ENCODE measurements at places on chromosomes 1 and 21.
A peak's percentile ranks its signal among the peaks of the same experiment; 100 is the strongest.

- no peak for DNase-seq
- H3K27me3 ChIP-seq, result peaks cover 14% of the 10 kb centered on the region
- peaks cover 25% of the 10 kb centered on the region for H3K4me1 ChIP-seq
- peak overlapping the region; percentile 72 for H3K27ac ChIP-seq
- no peak overlapping the region for H3K4me3 ChIP-seq
- H3K36me3 ChIP-seq, result no peaks in the 10 kb centered on the region
Observed at GRCh38 chr1:34406377-34406776, 229.7 kb downstream of the C1orf94 start.

- peaks cover 38% of the 10 kb centered on the region for H3K27me3 ChIP-seq
- H3K36me3 ChIP-seq, result no peaks in the 10 kb centered on the region
- H3K27ac ChIP-seq, result peak overlapping the region; percentile 40
- DNase-seq, result no peak
Observed at GRCh38 chr1:205481629-205482151, 22.8 kb upstream of the CDK18 start.

- peaks cover 7% of the 10 kb centered on the region for H3K27me3 ChIP-seq
- no peak for DNase-seq
- peaks cover 20% of the 10 kb centered on the region for H3K36me3 ChIP-seq
- no peak overlapping the region for H3K4me3 ChIP-seq
- H3K27ac ChIP-seq, result peak overlapping the region; percentile 79
Observed at GRCh38 chr1:54304518-54304917, 101.7 kb downstream of the SSBP3 start.

- no peak for DNase-seq
- no peak overlapping the region for H3K27ac ChIP-seq
- H3K4me1 ChIP-seq, result peaks cover 6% of the 10 kb centered on the region
- peaks cover 61% of the 10 kb centered on the region for H3K27me3 ChIP-seq
- no peaks in the 10 kb centered on the region for H3K36me3 ChIP-seq
Observed at GRCh38 chr1:231188768-231189167, 26.9 kb downstream of the TRIM67 start.

DNA sequence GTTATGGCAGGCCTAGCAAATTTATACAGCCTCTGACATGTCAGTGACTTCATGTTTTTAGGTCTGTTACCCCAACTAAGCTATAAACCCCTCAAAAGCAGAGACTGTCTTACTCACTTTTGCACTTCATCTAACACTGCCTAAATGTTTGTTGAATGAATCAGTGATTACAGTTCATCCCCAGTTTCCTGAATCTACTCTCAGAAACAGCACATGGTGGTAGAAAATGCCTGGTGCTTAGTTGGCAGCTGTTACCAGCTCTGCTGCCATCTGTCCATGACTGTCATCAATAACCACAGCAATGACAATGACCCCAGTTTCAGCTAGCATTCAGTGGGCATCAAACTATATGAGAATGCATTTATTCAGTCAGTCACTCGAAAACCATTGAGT lies 110.5 kb upstream of the SERBP1 start:
- H3K36me3 ChIP-seq, result no peaks in the 10 kb centered on the region
- H3K27ac ChIP-seq, result no peak overlapping the region
- H3K27me3 ChIP-seq, result no peaks in the 10 kb centered on the region
- no peaks in the 10 kb centered on the region for H3K4me1 ChIP-seq
- DNase-seq, result no peak

GRCh38 chr1:201570181-201570885 lies 31.4 kb downstream of the NAV1 start:
- peaks cover 17% of the 10 kb centered on the region for H3K27me3 ChIP-seq
- H3K4me1 ChIP-seq, result peaks cover 16% of the 10 kb centered on the region
- no peak overlapping the region for H3K4me3 ChIP-seq
- no peaks in the 10 kb centered on the region for H3K36me3 ChIP-seq
- peak overlapping the region; percentile 26 for H3K27ac ChIP-seq

DNA sequence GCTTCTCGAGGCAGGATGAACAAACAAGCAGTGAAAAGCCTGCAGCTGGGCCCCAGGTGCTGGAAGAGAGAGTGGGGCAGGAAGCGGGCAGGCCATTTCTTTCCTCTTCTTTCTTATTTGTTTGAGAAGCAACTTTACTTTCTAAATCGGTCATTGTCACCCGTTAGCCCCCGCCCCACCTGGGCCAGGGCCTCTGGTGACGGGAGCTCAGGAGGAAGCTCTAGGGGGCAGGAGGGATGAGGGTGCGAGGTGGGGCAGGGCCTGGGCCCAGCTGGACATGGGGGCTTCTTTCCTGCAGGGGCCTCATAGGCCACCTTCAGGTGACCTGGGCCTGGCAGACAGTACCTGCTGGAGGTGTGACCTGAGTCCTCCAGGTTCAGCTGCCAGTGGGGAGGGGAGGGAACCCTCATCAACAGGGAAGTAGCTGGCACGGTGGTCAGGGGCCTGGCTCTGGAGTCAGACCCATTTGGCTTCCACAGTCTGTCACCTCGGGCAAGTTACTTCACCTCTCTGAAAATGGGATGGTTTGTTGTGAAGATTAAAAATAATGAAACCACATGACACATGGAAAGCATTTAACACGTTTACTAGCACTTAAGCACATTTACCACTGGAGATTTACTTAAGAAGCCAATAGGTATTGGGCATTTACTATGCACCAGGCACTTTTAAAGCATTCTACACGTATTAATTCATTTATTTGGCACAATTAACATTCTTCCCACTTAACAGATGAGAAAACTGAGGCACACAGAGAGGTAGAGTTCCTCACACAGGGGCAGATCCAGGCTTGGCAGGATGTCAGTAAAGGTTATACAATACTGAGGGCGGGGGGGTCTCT lies 54.1 kb upstream of the ID3 start:
- H3K4me3 ChIP-seq, result no peak overlapping the region
- H3K4me1 ChIP-seq, result peaks cover 20% of the 10 kb centered on the region
- no peak for DNase-seq
- peaks cover 20% of the 10 kb centered on the region for H3K27me3 ChIP-seq

- H3K4me3 ChIP-seq, result peak overlapping the region; percentile 99
- peaks cover 59% of the 10 kb centered on the region for H3K36me3 ChIP-seq
- DNase-seq, result no peak
Observed at GRCh38 chr1:154222518-154222917, 1.8 kb downstream of the UBAP2L start.

- no peak overlapping the region for H3K27ac ChIP-seq
- H3K27me3 ChIP-seq, result peaks cover 3% of the 10 kb centered on the region
- H3K4me3 ChIP-seq, result no peak overlapping the region
- no peaks in the 10 kb centered on the region for H3K4me1 ChIP-seq
- no peaks in the 10 kb centered on the region for H3K36me3 ChIP-seq
- peak; percentile 81 for DNase-seq
Observed at GRCh38 chr1:186482661-186483255, 21.8 kb upstream of the PDC start.

All from nephron progenitor cell (in vitro differentiated cells).